ENCODE measurements at places on chromosomes 7 and 10.
A peak's percentile ranks its signal among the peaks of the same experiment; 100 is the strongest.

GRCh38 chr10:5095687-5096086 is 1.5 kb downstream of the AKR1C3 start:
- DNase-seq = no peak

DNA sequence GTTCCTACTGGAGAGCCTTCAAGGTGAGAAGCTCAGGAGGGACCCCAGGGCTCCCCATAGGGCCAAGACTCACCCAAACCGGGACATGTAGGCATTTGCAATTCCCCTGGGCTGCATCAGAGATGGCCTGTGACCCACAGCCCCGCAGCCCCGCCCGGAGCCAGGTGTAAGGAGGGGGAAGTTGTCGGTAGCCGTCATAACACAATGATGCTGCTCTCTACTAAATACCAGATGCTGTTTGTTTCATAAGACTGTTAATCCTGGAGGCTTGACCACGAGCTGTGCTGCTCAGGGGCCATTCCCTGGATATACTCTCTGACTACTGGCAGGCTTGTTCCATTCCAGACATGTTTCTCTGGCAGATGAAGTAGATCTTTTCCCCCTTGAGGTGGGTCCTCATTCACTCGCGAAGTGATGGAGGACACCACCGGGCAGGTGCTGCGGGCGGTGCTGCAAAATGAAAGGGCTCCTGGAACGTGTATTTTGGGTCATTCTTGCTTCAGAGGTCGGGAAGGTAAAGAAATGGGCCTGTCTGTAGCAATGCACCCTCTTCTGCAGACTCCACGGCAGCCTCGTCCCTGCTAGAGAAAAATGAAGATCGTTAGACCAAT is 61.1 kb downstream of the MKI67 start:
- no peak for DNase-seq

DNA sequence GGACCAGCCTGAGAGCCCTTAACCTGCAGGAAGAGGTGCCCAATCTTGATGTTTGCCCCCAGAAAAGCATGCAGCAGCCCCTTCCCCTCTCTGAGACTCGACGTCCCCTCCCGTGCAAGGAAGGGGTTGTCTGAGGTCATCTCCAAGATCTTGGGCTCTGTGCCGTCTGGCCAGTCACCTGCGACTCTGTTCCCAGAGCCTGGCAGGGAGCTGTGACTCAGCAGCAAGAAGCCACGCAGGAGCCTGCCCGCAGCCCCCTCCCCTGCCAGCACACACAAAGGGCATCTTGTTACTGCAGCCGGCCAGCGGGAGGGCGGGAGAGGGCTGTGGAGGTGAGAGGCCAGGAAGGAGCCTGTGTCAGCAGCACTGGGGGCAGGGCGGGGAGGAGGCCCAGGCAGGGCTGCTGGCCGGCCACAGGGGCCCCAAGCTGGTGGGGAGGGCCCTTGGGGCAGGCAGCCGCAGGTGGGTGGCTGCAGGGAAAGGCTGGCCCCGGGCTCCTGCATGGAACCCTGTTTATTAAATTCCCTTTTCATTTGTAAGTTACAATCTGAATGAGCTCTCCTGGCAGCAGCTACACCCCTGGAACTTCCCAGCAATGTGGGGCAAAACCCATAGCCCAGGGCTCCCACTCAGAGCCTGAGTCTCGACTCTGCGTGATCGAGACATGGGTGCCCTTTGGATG is 103.7 kb upstream of the ZMIZ1 start:
- no peak for DNase-seq

DNA sequence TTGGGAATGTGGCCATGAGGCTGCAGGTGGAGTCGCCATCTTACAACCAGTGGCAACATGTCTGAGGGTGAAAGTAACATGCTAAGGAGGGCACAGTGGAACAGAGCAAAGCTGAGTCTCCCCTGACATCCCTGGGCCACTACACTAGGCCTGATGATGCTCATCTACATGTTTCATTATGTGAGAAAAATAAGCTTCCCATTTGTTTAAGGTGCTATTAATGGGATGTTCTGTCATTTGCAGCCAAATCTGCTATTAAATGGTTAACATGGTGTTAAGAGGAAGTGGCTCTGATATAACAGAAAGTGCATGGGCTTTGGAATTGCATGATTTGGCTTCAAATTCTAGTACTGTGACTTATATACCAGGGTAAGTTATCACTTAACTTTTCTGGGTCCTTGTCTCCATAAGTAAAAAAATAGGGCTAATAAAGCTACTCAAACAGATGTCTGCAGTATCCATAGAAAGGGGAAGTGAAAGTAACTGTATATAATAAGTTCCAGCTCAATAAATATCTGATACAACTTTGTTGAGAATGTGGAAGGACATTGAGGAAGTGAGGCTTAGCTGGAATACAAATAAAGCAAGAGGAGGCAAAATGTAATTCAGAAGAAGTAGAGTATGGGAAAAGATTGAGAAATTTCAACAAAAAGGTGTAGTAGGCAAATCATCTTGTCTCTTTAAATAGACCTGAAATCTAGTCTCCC is 158.9 kb downstream of the RTKN2 start:
- no peak for DNase-seq

GRCh38 chr10:29555746-29556481 is 78.9 kb downstream of the SVIL start:
- DNase-seq = peak; percentile 61

GRCh38 chr10:119742947-119743648 is 17.2 kb downstream of the INPP5F start:
- no peak for DNase-seq

GRCh38 chr7:158830211-158830723 is 958 bp upstream of the ESYT2 start:
- no peak for DNase-seq

GRCh38 chr7:113087071-113087998 is 708 bp upstream of the GPR85 start:
- DNase-seq = peak; percentile 71

DNA sequence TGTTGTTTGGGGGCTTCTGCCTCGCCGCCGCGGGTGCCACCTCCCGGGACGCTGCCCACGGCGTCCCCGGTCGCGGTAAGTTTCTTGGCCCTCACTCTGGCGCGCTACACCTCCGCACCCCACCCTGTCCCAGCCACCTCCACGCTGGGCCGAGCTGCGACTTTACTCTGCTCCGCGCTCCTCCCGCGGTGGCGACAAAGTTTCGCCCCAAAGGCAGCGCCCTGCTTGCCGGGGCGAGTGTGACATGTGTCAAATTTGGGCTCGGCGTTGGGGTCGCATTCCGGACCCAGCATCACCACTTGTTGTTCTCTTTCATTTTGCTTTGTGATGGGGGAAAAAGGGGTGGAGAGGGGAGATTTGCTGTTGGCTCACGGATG is 167.7 kb upstream of the PPP1R3A start:
- peak; percentile 13 for DNase-seq

DNA sequence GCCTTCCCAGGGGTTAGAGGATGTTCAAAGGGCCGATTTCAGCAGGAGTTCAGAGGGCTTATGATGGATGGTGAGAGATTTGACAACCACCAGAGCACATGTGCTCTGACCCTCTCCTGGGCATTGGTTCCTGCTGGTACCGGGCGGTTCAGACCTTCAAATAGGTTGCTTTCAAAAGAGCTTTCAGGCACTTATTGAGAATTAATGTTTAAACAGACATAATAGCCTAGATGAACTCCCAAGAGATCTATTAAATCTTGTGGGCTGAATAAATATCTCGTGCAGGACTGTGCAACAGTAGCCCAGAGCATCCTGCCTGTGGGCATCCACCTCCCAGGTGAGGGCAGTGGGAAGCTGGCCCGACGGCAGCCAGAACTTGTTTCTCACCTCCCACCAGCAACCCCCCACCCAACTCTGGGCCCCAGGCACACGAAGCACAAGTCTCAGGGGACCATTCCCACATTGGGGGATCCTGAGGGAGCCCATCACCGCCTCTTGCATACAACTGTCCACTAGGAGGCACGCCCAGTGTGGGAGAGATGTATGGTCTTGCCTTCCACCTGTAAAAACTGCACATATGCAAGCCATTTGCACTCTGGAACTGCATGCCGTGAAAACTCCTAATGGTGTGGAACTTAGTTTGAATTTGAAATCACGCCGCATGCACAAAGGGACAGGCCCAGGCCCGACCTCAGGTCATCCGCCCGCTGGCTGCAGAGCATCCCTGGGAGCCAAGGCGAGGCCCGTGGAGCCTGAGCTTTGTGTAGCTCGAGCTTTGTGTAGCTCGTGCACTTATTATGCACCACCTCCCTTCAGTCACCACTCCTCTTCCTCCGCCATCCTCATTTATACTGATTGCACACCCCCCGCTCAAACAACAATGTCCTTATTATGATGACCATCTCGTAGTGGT is 147.8 kb downstream of the ADCY1 start:
- DNase-seq = no peak

DNA sequence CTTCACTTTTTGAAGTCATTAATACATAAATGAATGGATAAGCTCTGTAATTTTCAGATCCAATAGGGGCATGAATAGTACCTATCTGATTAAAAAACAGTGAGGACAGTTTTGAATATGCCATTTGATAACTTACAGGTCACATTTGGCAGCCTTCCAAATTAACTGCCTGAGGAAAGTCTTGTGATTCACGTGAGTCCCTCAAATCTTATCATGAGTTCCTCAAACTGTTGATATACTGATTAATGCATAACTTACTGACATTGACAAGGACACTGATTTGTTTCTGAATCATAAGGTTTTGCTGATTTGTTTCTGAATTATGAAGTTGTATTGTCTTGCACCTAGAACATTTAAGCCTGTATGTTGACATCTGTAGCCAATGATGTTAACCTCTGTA is 55.1 kb downstream of the ANKMY2 start:
- DNase-seq = no peak

DNA sequence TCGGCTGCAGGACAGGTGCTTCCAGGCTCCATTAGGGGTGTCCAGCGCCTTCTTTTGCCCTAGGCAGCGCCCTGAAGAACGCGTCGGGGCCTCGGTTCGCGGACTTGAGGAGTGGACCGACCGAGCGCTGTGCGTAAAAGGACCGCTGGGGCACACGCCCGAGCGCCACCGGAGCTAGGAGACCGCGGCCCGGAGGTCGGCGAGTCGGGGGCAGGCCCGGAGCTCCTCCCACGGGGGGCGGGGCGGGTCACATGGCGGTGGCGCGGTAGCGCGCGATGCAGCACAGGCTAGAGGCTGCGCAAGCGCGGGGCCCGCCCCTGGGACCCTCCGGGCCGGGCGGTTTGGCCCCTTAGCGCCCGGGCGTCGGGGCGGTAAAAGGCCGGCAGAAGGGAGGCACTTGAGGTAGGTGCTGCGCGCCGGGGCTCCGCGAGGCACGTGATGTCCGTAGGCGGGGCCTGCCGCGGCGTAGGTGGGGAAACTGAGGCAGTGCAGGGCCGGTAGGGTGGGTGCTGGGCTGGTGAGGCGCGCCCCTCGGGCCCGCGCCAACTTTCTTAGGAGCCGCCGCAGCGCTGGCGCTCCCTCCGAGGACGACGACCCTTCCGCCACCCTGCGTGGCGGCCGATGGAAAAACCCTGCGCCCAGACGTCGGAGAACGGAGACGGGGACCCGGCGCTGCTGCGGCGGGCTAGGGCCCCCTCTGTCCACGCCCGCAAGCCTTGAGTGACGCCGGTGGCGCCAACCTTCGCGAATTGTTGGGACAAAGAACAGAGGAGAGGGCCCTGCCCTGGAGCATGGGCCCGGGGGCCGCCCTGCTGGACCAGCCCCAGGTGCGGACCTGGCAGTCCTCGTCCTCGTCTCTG is at the start of gene PRXL2A:
Gene PRXL2A (plus strand): TSS at position 310 of the 860 bp plus-strand sequence. CDS start 11,917 bp downstream, outside the sequence.
- DNase-seq = peak; percentile 74

DNA sequence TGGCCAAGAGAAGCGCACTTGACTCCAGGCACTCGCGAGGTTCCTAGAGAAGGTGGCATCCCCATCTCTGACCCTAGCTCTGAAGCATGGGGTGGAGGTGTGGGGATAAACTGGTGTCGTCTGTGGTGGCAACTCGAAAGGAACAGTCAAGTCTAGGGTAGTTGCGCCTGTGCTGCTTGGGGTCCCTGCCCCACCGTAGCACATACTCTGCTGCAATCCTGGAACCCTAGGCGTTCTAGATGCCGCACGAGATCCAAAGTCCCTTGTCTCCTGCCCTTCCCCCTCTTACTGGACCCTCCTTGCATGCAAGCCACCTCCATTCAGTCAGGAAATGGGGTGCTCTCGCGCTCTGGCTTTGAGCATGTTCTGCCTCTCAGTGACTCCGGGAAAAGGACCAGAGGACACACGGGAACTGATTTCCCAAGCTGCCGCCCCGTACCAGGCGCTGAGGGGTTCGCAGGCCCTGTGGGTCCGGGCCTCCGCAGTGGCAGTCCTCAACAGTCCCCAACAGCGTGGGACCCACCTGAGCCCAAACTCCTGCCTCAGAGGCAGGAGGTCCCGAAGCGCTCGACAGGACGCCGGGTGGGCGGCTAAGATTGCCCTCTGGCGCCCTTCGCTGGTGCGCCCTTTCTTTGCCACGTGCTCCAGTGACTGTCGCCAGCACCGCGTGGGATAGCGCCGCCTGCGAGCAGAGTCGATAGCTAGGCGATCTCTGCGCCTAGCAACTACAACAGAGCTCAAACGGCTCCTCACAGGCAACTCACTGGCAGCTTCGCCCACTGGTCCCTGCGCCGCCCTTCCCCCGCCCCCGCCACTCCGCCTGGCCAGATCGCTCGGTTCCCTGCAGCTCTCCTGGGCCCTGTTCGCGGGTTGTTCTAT is 452.0 kb downstream of the REEP3 start:
- DNase-seq = no peak

DNA sequence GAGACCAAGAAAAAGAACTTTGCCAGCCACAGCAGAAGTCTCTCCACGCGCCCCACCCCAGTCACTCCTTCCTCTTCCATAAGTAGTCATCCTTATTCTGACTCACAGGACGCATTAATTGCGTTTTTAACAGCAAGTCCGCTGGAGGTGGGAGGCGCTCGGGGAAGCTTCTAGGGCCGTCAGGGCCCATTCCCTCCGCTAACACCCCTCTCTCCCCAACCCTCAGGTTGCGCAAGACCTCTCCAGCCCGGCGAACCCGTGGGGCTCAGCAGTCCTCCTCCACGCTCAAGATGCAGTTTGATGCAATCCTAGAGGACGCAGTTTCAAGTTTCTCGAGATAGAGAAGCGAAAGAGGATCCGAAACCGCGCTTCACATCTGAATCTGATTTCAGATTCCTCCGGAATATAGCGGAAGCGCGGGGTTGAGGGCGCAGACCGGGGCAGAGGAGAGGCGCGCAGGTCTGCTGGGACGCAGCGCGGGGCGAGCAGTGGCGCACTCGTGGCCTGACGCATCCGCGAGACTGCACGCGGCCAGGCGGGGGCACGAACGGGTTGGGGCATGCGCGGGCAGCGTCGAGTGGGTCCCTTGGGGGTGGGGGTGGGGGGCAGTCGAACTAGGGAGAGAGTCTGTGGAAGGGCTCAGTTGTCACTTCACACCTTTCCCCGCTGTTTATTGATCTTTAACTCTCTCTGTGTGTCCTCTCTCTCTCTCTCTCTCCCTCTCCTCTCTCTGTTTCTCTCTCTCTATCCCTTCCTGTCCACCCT is 37.8 kb upstream of the PSAP start:
- DNase-seq = peak; percentile 78

- no peak for DNase-seq
These were observed 1009.0 kb downstream of the LRMDA start for GRCh38 chr10:76440426-76440825.
